ENCODE measurements at places on chromosomes 5 and 9. TPM values are rescaled to one million over a fixed set of nuclear protein-coding genes. Genes with fewer than 3 reads are reported as not detected.

Gene TAF11L10
- not detected for polyA plus RNA-seq

Gene SLC9A3
- 36.9 TPM for polyA plus RNA-seq

Gene FOXD4L5
- not detected for polyA plus RNA-seq

Gene TERT
- polyA plus RNA-seq, result not detected

Gene MYO10
- polyA plus RNA-seq, result 7.6 TPM

Gene TAF7
- 71.3 TPM for polyA plus RNA-seq

Gene PITX1
- polyA plus RNA-seq, result not detected

Gene ARID3C
- not detected for polyA plus RNA-seq

Gene CCL21
- polyA plus RNA-seq, result 42.8 TPM

DNA sequence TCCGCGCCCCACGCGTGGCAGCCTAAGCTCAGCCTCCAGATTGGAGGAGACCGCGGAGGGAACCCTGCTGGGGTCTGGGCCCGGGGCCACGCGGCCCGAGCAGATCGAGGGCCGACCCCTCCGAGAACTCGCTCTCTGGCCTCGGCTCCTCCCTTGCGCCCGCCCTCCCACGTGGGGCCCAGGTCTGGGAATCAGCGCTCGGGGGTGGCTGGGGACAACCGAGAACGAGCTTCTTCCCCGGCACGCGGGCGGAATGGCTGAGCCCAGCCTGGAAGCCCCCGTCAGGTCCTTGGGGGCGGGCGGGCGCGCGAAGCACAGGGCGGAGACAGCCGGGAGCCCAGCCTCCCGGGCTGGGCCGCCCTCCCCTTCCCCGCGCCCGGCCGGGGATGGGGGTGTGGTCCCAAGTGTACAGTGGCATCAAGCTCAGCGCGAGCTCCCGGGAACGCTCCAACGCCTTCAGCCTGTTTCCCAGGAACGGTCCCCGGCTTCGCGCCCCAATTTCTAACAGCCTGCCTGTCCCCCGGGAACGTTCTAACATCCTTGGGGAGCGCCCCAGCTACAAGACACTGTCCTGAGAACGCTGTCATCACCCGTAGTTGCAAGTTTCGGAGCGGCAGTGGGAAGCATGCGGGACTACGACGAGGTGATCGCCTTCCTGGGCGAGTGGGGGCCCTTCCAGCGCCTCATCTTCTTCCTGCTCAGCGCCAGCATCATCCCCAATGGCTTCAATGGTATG, at the start of gene SLC22A4:
SLC22A4 (plus strand) TSS at position 403 of the 736 bp plus-strand sequence; CDS start at position 626, 223 bp downstream.
- DNase-seq, result peak; percentile 97

DNA sequence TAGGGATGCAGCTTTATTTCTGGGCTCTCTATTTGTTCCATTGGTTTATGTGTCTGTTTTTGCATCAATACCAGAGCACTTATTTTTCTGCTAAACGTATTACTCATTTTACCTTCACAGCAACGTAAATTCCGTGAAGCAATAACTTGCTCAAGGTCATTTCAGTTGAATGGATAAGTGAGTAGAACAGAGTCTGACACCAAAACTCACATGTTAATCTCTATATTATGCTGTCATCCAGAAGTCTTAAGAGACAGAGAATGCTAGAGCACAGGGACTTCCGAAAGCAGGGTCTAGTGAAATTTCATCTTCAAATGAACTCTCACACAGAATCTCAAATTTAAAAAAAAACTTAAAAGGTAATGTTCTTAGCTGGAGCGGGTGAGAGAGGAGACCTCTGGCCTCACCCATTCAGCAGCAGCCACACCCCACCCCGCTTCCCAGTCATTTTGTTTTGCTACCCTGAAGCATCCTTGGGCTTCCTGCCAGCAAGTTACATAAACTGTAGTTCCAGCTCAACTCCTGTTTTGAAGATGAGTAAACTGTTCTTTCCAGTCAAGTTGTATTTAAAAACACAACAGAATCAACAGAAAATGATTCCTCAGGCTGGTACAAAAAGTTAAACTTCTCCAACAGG, 69.3 kb downstream of the TRIM36 start:
- no peak for DNase-seq

GRCh38 chr9:9820436-9820835, 792.4 kb downstream of the PTPRD start:
- DNase-seq, result no peak

DNA sequence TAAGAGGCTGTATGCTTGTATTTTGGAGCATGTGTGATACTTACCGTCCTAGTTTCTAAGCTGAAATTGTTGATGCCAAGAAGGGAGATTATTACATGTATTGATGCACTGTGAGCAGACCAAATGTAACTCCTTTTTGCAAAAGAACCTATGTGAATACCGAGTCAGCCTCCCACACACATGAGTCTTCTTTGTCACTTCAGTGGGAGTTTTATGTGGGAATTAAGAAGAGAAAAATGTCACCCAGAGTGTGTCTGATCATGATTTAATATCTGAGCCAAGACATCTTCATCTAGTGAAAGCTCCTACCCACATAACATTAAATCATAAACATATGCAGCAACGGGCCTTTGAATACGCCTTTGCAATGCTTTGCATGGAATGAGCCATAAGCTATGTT, 380.3 kb upstream of the ACTBL2 start:
- DNase-seq, result no peak

- no peak for DNase-seq
Observed at GRCh38 chr9:8534828-8535227, 735.2 kb upstream of the DMAC1 start.

DNA sequence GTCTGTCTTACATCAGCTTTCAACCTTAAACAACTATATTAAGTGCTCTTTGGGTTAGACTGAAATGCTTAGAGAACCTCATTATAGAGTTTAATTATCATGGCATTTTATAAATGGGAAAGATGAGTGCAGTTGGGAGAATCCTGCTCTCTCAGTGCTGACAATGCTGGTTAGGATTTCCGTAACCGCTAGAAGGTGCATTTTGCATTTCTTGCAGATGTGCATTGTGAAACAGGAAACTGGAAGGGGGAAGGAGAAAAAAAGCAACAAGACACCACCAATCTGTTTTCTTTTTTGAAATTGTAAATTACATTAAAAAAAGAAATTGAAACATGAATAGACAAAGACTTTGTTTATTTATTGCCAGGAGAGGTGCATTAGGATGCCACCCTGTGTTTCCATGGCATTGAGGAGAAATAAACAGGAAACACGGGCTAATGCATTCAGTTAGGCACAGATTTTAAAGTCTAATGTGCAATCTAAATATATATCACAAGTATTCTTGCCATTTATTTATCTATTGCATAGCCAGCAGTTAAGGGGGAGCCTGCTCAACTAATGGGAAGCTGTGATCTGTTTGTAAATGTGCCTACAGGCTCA, 478.9 kb downstream of the PSAT1 start:
- DNase-seq, result peak; percentile 21

GRCh38 chr5:159891371-159891770, 24.9 kb upstream of the ADRA1B start:
- DNase-seq, result peak; percentile 90

DNA sequence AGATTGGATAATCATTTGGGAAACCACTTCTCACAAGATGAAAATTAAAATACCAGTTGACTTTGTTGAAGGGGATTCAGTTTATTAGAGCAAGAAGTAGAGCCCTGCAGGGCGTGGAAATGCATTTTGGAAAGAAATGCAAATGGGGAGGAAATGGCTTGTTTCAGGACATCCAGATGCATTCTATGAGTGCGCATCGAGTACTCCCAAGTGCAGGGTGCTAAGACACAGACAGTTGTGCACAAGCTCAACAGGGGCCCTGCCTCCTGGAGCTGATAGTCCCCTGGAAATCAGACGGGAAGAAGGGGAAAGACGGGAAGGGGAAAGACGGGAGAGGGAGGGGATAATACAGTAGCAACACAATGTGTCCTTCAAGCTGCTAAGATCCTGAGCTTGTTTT, 64.0 kb downstream of the NSUN2 start:
- DNase-seq, result no peak

DNA sequence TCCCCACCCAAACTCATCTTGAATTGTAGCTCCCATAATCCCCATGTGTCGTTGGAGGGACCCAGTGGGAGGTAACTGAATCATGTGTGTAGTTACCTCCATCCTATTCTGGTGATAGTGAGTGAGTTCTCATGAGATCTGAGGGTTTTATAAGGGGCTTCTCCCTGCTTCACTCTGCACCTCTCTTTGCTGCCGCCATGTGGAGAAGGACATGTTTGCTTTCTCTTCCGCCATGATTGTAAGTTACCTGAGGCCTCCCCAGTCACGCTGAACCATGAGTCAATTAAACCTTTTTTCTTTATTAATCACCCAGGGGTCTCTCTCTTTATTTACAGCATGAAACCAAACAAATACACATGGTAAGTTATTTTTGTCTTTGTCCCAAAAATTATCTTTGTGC, 726.1 kb downstream of the CDH18 start:
- DNase-seq, result no peak

- no peak for DNase-seq
Observed at GRCh38 chr9:69054989-69055388, 19.4 kb downstream of the FXN start.

- DNase-seq, result no peak
Observed at GRCh38 chr5:77876316-77876715, 100.2 kb upstream of the TBCA start.

DNA sequence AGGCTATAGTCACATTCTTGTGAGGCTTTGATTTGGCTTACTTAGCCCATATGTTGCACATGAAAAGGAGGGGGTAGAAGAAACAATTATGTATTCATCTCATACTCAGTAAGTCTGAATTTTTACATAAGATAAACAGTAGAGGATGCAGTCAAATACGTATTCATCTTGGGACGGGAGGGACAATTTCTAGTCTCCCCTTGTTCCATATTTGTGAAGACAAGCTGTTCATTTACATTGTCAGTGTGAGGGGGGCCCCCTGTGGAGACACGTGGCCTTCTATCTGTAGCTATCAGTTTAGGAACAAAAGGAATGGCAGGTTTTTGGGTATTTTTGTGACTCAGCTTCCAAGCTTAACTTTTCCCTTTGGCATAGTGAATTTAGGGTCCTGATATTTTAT, 49.2 kb upstream of the PPP1R2B start:
- DNase-seq, result no peak

DNA sequence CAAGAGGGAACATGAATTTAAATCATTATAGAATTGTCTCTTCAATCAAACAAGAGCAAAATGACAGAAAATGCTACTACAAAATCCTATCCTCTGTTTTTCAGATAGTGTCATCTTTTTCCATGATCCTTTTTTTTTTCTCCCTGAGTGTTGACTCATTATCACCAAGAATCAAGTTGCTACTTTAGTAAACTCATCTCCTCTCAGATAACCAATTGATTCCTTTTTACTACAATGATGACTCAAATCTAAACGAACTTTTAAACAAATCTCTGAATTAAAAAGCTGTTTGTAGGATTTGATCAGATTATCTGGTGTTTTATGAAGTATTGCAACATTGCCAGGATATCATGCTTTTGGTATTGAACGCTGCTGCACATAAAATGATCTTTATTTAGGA, 23.9 kb upstream of the IL7R start:
- no peak for DNase-seq

DNA sequence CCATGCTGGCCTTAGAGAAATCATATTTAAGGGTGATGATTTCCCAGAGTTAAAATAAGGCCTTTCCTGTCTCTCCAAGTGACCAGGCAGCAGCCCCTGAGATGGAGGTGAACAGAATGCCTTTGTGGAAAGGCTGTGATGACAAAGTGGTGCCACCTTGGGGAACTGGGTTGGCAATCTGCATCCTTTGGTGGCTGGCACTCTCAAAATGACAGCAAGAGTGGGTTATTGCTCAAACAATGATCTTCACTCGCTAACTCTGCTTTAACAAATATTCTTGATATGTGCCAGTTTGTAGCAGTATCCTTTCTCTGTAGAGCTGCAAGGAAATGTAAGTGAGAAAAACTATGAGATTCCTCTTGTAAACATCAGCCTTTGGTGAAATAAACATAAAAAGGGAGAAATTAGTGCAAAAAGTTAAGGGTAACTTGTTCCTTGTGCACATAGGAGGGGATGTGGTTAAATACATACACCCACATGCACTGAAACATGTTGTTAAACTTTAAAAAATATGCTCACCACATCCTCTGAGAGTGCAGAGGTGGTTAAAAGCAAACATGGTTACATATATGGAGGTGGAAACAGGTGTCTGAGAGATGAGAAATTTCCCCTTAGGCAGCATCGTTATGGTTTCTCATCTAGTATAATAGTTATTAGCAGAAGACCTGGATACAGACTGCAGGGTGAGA, 373.4 kb upstream of the CTNND2 start:
- no peak for DNase-seq

GRCh38 chr9:101451498-101451897, 15.9 kb upstream of the ALDOB start:
- no peak for DNase-seq

DNA sequence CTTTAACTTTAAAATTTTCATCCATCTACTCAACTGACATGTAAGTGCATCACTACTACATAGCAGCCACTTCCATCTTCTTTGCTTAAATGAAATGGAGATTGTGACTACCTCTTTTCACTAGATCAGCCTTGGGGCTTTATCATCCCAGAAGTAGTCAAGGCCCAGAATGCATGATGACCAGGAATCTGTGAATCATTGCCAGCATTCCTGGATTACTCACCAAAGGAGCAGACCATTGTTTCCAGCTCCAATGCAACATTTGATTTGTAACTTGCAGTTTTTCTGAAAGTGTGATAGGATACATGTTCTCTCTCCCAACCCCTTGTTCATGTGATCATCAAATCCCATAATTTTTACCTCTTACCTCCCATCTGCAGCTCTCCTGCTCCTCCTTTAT, 65.1 kb downstream of the PLPPR1 start:
- no peak for DNase-seq

DNA sequence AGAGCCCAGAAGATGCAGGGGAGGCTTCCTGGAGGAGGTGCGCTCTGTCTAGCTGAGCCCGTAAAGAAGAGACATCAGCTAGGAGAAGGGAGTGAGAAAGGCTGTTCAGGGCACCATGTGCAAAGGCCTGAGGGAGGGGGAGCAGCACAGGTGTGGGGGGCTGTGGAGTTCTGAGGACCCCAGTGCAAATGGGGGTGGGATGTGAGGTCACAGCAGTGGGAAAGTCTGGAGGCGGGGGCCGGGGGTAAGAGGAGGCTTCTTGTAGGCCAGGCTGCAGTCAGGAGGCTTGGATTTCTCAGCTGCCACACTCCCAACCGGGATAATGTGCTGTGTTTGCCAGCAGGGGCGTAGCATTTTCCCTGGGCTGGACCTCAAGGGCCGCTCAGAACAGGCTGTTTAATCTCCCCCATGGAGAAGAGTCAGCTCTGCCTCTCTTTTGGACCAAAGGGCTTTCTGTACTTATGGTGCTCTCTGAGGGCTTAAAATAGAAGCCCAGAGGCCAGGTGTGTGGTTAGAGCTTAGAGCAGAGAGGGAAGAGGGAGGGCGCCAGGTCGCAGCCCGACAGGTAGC, 5.7 kb downstream of the NEURL1B start:
- no peak for DNase-seq

DNA sequence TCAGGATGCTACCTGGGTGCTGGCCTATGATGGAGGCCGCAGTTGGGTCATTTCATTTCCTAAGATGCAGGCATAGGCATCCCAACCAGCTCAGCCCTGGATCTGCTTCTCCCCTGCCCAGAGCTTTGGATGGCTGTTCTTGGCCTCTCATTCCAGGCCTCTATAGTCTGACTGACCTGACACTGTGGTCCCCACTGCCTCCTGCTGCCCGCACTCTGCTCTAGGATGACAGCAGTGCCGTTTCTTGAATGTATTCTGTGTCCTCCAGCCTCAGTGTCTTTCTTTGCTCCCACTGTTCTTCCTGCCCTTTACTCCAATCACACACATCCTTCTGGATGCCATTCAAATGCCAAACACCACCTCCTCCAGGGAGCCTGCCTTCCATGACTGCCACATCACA, 235.7 kb downstream of the HSPA4 start:
- DNase-seq, result no peak

- peak; percentile 53 for DNase-seq
Observed at GRCh38 chr5:113264046-113264445, 170.7 kb downstream of the TSSK1B start.

GRCh38 chr5:135376961-135377624, 21.9 kb downstream of the MACROH2A1 start:
- no peak for DNase-seq
